ENCODE measurements at places on chromosomes 7 and 10.

DNA sequence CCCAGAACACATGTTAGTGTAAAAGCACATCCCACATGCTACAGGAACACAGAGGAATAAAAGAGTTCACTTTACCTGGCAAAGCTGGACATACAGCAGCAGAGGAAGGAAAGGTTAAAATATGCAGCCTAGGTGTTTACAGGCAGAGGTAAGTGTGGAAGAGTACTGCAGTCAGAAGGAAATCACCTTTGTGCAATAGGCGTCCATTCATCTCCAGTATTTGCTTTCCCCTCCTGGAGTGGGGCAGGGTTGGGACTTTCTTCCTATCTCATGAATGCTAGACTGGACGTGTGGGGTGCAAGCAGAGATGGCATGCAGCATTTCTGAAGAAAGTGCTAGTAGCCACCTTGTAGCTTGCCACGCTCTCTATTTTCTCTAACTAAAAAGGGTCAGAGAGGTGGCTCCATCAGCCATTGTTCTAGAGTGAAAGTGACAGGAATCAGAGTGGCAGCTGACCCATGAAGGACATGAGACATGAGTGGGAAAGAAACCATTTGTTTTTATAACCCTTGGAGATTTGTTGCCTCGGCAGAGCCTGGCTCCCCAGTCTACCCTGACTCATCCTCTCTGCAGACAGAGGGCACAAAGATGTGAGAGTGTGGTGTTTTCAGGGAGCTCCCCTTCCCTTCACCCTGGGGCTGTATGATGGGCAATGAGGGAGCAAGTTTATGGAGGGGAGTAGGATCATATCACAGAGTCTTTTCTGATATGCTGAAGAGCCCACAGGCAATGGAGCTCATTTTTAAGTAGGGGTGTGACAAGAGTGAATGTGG lies 101.2 kb upstream of the SEC61G start:
- DNase-seq, result no peak

- DNase-seq, result no peak
These were observed 202.9 kb downstream of the RPS24 start for GRCh38 chr10:78236416-78237015.

GRCh38 chr10:12469345-12469744 lies 120.0 kb downstream of the CAMK1D start:
- DNase-seq, result peak; percentile 40

DNA sequence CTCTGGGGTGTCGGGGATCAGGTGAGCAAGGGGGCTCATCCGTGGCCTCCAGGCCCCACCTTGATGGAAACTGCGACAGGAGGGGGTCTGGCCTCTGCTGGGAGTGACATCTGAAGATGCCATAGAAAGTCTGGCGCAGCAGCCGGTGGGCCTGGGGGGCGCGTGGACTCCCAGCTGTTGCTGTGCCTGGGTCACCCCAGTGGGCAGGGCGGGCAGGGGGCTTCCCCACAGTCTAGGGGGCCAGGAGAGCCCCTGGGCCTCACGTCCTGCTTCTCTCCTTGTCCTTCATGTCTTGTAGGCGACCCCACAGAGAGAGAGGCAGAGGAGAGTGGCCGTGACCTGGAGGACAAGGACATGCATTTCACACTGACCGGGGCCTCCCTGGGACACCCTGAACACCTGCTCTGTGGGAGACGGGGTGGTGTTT lies 450.5 kb downstream of the DNAJB6 start:
- DNase-seq, result no peak

DNA sequence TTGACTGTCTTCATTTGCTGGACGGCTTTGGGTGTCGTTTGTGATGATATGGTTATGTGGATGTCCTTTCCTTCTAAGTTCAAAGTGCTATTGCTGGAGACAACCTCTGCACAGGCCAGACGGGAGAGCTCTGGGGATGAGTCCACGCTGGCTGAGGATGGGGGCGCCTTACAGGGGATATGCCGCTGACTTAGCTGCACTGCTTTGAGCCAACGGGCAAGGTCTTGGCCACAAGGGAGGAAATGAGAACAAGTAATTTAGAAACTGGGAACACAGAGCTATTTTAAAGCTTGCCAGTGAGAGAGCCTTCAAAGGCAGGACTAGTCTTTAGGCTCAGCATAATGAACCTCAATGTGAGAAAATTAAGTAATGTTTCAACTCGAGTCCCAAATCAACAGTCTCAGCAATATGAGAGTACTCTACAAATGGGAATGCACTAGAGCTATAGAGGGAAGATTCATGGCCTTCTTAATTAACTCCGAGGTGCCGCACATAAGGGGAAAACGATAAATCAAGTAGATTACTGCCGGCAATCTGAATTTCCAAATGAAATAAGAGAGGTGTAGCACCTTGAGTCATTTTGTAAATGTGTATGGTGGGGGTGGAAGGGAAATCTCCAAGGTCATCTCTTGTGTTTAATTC lies 209.3 kb downstream of the JAZF1 start:
- DNase-seq, result no peak

DNA sequence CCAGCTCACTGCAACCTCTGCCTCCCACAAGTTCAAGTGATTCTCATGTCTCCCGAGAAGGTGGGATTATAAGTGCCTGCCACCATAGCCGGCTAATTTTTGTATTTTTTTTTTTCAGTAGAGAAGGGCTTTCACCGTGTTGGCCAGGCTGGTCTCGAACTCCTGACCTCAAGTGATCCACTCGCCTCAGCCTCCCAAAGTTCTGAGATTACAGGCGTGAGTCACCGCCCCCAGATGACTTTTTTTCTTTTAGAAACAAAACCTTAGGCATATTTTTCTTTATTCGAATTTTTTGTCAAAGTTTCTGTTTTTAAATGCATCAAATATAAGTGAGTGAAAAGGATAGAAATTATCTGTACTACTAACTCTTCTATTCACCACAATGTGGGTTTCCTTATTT lies 113.1 kb downstream of the LRRC4 start:
- no peak for DNase-seq

DNA sequence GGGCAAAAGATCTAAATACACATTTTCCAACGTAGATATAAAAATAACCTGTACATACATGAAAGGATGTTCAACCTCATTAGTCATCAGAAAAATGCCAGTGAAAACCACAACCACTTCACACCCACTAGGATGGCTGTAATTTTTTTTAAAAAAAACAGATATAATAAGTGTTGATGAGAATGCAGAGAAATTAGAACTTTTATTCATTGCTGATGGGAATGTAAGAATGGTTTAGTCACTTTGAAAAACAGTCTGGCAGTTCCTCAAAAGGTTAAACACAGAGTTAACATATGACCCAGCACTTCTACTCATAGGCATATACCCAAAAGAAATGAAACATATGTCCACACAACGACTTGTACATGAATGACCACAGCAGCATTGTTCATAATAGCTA lies 32.3 kb upstream of the PRKCQ start:
- no peak for DNase-seq

DNA sequence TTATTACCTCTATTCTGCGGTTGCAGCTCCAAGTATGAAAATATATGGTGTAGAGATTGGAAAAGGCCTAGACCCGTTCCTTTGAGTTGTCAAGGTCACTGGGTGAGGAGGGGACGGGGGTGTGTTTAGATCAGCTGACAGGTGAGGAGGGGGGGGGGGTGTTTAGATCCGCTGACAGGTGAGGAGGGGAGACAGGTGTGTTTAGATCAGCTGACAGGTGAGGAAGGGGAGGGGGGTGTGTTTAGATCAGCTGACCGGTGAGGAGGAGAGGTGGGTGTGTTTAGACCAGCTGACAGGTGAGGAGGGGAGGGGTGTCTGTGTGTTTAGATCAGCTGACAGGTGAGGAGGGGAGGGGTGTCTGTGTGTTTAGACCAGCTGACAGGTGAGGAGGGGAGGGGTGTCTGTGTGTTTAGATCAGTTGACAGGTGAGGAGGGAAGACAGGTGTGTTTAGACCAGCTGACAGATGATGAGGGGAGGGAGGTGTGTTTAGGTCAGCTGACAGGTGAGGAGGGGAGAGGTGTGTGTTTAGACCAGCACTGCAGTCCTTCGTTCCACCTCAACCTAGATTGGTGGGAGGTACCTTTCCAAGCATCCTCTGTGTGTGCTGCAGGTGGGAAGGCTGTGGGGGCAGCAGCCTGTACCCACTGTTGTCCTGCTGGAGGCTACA lies 655.0 kb upstream of the ADARB2 start:
- DNase-seq, result no peak
